ENCODE measurements at places on chromosomes 16 and 17.

- no peak for DNase-seq
Observed at GRCh38 chr16:12801511-12802042, 2.1 kb downstream of the CPPED1 start.

DNA sequence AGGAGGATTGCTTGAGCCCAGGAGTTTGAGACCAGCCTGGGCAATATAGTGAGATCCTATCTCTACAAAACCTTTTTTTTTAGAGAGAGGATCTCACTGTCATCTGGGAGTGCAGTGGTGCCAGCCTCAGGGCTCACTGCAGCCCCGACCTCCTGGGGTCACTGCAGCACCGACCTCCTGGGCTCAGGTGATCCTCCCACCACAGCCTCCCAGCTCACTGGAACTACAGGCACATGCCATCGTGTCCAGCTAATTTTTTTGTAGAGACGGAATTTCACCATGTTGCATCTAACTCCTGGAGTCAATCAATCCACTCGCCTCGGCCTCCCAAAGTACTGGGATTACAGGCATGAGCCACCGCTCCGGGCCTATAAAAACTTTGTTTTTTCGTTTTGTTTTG is 15.4 kb downstream of the MAPK8IP3 start:
- DNase-seq, result no peak

DNA sequence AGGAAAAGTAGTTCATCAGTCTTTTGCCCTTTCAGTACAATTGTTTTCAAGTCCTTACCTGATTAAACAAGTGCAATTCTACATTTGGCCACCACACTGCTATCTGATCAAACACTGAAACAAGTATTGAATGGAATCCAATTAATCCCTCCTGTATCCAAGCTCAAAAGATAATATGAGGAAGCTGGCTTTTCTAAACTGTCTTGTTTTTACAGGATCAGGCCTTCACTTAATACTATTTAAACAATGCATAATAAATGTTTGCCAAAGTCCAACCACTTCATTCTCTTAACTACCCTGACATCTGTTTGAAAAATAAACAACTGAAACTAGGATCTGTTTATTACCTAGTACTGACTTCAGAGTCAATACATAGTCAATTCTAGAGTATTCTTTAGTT is 131.6 kb downstream of the MRTFB start:
- DNase-seq, result no peak

- DNase-seq, result no peak
Observed at GRCh38 chr16:30882429-30883310, 11.2 kb downstream of the BCL7C start.

DNA sequence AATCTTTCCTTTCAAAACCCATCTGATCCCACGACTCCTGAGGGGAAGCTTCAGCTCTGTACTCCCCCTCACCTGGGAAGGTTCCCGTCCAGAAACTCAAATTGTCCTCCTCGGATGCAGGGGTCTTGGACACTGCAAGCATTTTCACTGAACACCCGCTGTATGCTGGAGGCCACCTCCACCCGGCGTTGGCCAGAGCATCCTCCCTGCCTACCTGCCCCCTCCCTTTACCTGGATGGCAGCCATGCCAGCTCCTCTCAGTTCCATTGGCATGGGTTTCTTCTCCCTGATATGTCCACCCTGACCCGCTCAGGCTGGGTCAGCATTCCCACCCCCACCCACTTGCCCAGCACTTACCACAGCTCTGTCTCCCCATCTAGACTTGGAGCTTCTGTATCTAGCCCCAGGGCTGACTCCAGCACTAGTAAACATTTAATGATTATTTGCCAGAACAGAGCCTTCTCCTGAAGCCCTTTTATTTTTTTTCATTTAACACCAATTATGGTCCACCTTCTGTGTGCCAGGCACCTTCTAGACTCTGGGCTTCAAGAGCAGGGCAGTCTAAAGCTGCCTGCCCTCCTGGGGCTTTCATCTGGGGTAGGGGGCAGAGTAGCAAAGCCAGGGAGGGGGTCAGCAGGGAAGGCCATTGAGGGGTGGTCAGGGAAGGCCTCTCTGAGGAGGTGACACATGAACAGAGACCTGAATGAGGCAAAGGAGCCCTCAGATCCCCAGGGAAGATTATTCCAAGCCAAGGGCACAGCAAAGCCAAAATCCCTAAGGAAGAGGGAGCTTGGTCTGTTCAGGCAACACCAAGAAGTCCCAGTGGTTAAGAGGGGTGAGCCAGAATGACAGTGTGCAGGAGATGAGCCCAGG is 8.9 kb upstream of the KRT19 start:
- DNase-seq, result no peak

DNA sequence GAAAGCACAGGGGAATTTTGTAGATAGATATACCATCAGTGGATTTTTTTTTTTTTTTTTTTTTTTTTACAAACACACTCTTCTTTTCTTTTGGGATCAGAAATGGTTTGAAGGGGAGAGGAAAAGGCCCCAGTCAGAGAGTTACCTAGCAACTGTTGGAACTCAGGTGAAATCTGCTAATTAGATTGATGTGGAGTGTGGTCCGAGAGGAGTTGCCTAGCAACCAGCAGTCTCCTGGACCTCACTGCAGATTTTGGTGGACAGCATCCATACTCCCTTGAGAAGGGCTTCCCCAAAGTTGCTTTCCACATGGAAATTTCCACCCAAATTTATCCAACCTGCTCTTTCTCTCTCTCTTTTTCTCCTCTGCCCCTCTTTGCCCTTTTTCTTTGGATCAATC is 165.4 kb downstream of the UTP18 start:
- no peak for DNase-seq

GRCh38 chr16:67190448-67191399 is 788 bp upstream of the EXOC3L1 start:
- DNase-seq, result no peak

DNA sequence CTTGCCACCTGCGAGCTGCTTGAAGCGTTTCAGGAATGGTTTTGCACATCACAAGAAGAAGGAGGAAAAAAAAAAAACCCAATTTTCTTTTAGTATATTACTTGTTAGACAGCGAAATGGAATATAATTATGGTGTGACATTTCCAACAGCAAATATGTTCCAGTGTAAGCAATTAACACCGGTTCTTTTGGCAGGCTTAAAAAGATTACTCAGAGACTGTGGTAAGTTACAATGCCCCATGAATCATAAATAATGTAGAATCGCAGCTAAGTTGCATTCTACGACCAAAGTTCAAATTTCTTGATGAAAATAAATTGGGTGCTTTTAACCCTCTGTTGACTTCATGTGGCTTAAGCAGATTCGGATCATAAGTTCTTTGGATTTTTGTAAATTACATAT is 245.2 kb downstream of the XYLT1 start:
- DNase-seq, result no peak

DNA sequence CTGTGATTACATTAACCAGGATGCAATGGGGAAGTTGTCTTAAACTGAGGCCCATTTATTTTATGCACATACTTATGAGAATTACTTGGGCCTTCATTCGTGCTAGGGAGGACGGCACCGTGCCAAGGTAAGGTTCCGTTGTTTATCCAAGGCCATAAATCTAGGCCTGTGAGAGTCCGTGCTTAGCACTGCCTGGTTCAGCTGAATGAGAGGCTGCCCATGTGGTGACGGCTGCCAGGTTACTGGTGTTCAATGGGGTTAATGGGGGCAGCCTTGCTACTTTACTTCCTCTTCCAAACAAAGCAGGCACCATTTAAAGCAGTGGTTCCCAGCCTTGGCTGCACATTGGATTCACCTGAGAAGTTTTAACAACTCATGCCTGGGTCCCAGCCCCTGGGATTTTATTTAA is 135.1 kb upstream of the NOL11 start:
- no peak for DNase-seq

GRCh38 chr16:83301971-83302370 is 505.8 kb upstream of the HSBP1 start:
- DNase-seq, result no peak

DNA sequence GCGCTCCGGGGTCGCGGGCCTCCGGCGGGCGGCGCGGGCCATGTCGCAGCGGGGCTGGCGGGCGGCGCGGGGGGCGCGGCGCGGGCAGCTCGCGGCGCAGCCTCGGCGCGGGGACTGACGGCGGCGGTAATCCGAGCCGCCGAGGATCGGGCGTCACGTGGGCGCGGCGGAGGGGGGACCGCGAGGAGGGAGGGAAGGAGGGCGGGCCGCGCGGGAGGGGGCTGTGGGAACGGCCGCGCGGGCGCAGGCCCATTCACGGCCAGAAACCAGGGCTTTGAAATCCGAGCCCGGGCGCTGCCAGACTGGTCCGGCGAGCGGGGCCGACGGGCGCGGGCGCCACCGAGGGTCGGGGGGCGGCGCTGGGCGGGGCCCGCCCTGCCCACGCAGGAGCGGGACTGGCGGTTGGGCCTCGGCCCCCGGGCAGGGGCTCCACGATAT is at the start of gene MTSS2:
Gene MTSS2, minus strand, starts transcription at position 116 of the 438 bp plus-strand sequence. CDS start 262 bp downstream, outside the sequence.
- DNase-seq, result peak; percentile 88

- no peak for DNase-seq
Observed at GRCh38 chr16:19085679-19086200, 18.3 kb downstream of the COQ7 start.

DNA sequence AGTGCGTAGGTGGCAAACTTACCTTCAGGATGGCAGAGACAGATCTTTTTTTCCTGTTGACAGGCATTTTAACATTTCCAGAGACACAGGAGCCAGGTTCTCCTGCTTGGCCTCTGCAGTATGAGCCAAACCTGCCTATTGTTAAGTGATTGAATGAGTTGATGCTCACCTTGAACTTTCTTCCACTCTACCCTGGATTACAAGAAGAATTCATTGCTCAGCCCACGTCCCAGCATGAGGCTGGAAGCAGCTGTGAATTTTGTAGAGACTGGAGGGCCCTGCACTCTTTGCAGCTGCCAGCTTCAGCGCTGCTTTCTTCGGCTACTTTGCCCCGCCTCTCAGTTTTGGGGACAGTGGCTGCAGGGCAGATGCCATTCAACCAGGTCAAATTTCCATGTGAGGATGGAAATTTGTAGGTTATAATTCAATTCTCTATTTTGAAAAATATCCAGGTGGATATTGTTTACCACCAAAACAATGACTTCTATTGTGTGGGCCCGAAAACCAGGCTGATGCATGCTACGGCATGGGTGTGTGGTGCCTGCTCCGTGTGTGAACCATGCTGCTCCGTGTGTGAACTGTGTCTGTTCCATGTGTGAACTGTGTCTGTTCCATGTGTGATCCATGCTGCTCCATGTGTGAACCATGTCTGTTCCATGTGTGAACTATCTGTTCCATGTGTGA is 75.2 kb upstream of the METTL9 start:
- DNase-seq, result no peak

DNA sequence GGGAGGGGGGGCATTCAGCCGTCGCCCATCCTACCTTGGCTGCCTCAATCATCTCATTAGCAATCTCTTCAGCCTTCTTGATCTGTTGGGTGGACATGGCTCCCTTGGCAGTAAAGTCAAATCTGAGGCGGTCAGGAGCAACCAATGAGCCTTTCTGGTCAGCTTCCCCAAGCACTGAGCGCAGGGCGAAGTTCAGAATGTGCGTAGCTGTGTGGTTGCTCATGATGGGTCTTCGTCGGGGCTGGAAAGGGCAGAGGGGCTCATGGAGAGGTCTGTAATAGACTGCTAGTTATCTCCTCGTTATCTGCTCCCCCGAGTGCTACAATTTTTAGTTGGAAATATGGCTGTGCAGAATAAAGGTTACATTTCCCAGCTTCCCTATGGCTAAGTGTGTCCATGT is 7.2 kb upstream of the EXOSC6 start:
- no peak for DNase-seq

DNA sequence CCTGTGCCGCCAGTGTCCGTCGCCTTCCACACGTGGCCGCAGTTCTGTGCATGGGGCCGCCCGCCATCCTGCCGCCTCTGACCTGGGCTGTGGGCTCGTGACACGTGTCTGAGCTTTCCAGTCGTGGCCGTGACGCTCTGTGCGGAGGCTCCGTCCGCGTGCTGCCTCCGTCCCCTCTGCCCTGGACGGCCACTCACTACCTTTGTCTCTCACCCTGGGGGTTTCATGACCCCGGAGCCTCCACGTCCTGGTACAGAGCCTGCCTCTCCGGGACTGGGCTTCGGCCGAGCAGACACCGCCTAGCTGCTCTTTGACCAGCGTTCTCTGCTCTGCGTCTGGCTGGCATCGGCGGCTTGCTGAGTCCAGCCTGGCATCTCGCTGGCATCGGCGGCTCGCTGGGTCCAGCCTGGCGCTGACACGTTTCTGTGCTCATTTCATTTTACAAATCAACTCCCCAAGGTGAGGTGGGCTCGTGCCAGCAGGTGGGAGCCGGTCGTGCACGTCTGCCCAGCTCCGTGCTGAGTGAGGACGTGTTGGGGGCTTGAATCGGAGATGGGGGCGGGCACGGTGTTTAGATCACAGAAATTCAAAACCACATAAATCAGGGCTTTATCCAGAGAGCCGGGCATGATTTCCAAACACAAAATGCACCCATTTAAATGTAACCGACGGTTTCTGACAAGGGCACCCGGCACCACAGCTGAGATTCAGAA is 44.3 kb upstream of the GNG13 start:
- no peak for DNase-seq

DNA sequence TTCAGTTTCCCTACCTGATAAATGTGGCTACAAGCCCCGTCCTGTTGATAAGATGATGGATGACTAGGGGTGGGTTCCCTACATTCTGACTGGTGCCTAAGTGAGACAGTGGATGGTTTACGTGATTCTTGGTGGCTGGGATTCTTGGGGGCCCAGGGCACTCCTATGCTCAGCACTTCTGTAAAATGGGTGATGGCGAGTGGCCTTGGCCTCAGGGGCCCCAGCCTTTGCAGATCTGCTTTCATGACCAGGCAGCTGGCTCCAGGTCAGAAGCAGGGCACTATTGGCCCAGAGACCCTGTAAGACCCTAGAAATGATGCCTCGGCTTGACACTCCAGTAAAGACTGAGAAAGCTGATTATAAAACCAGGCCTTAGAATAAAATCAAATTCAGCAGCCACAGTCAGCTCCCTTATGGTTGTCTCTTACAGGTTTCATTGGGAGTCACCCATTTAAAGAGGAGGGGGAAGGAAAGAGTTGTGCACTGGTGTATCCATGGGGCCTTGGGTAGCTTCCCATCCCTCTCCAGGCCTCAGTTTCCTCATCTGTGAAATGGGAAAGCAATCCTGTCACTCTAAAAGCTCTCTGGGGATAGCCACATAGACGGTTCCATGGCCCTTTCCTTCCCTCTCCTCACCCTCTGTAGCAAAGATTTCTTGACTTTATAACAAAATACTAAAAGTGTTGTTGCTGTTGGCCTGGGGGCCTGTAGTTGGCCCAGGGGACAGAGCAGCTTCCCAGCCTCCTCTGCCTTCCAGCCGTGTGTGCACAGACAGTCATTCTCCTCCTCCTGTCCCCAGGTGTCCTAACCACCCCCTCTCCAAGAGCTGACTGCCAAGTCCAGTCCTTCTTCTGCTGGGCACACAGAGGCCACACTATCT is 1.2 kb downstream of the SNX20 start:
- DNase-seq, result no peak

GRCh38 chr16:11306381-11306780 is 25.3 kb upstream of the PRM1 start:
- DNase-seq, result no peak

- no peak for DNase-seq
Observed at GRCh38 chr16:12319428-12320035, 343.0 kb downstream of the SNX29 start.

GRCh38 chr16:79954921-79955705 is 354.6 kb upstream of the MAF start:
- no peak for DNase-seq

- DNase-seq, result no peak
Observed at GRCh38 chr17:70644096-70644495, 474.8 kb downstream of the KCNJ2 start.

Data from dorsolateral prefrontal cortex (tissue), 122 donors.